Daoy (cell line): ENCODE measurements at places on chromosomes 4 and X. TPM values are rescaled to one million over a fixed set of nuclear protein-coding genes. Genes with fewer than 3 reads are reported as not detected.

The CCNG2 gene
- 3.0 and 6.7 TPM in 2 replicates for total RNA-seq

The AFAP1 gene
- 34.4 and 42.0 TPM in 2 replicates for total RNA-seq

The APBB2 gene
- total RNA-seq: 32.9 and 51.0 TPM in 2 replicates

The PNMA5 gene
- total RNA-seq: not detected in 2 replicates

The PITX2 gene
- total RNA-seq: 1.3 and 2.7 TPM in 2 replicates

The CLCN4 gene
- 4.2 and 8.8 TPM in 2 replicates for total RNA-seq

The NEK1 gene
- 3.8 and 4.7 TPM in 2 replicates for total RNA-seq

The FGB gene
- not detected in 2 replicates for total RNA-seq

The HAUS3 gene
- 13.4 and 29.3 TPM in 2 replicates for total RNA-seq

DNA sequence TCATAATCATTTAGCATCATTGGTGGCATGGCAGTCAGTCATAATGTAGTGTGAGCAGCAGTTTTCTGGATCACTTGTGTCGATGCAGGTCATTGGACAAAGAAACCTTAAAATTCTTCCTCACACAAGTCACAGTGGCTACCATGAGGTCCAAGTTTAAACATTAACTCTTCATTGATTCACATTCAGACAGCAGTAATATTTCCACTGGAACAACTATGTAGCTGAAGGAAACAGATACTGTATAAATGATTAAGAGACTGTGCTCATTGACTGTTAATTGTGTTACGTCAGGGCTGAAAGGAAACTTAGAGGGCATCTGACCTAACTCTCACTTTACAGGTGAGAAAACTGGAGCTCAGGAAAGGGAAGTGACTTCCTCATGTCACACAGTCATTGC, 261.8 kb downstream of the KLHL13 start:
- DNase-seq: no peak

DNA sequence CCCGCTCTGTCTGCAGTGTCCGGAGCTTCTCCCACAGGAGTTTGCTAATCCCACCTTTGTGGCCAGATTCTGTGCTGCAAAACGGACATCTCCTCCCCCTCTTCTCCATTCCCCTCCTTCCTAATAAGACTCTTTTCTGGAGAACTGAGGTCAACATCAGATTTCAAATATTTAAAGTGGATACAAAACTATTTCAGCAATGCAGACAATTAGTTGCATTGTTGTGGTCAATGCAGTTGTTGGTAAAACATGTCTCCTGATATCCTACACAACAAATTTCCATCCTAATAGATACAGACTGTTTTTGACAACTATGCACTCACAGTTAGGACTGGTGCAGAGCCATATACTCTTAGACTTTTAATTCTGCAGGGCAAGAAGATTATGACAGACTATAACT, 5.1 kb upstream of the MCUB start:
- no peak for DNase-seq

DNA sequence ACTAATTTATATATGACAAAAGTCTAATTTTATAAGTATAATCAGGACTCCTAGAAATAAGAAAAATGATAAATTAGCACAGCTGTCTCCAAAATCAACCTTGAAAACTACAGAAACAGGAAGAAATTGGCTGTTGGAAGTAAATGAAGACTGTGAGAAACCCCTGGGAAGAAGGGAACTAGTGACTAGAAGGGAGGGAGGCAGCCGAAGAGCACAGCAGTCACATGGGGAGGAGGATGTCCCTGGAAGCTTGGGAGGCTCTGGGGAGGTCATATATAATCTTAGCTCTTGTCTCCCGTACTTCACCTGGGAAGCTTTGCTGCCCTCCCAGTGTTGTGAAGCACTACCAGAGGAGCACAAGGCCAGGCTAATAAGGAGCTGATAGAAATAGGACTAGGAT, 8.9 kb upstream of the TMA16 start:
- no peak for DNase-seq

- DNase-seq: no peak
These were observed 207.0 kb downstream of the LDB2 start for GRCh38 chr4:16691450-16691849.

DNA sequence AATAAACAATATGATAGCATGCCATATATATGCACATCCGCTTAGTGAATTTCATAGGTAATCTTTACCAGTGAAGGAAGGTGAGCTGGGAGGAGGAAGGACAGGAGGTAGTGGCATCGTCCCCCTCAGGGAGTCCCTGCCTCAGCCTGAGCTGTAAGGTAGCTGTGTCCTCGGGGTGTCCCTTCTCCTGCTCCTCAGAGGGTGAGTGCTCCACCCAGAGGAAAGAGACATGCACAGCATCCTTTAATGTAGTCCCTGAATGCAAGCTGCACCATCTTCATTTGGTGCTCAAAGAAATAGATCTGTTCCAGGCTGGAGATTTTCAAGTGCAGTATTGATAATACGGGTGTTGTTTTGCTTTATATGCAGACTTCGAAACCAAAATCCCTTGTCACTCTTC, 330.4 kb upstream of the SFRP2 start:
- no peak for DNase-seq

DNA sequence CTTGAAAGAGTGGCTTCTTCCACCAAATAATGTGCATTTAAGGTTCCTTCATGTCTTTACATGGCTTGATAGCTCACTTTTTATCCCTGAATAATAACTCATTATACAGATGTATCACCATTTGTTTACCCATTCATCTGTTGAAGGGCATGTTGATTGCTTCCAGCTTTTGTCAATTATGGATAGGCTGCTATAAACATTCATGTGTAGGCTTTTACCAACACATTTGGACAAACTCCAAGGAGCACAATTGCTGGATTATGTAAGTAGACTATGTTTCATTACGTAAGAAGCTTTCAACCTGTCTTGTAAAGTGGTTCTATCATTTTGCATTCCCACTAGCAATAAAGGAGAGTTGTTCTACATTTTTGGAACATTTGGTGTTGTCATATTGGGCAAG, 2637.0 kb downstream of the PCDH7 start:
- no peak for DNase-seq

GRCh38 chrX:118528071-118528737, 32.6 kb downstream of the DOCK11 start:
- no peak for DNase-seq

- DNase-seq: no peak
These were observed 5.2 kb downstream of the PKD2 start for GRCh38 chr4:88012647-88013046.

DNA sequence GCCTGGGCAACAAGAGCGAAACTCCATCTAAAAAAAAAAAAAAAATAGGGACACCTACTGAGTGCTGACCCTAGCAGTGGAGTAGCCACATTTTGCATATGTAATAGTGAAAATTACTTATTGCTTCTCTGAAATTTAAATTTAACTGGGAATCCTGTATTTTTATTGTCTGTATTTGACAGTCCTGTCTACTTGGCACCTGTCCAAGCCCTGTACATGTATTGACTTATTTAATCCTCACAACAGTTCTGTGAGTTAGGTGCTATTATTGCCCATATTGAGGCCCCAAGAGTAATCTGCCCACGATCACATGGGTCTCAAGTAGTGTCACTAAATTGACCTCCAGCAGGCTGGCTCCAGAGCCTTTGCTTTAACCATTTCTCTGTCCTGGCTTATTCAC, 81.6 kb downstream of the WDR19 start:
- DNase-seq: no peak

DNA sequence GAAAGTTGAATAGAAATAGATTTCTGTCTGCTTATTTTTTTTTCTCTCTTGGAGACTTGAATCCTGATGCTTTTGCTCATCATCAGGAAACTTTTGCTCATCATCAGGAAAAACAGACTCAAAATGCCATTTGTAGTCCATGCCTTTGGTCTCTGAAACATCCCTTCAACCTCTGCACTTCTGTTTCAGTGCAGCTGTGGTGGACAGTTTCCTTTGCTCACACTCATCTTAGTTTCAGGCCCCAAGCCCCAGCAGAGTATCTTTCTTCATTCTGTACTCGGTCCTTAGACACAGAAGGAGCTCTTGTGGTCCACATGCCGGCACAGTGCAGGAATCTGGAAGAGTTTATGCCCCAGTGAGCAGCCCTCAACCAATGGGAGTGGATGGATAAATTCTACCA, 337.9 kb downstream of the PPP3CA start:
- DNase-seq: no peak

- no peak for DNase-seq
These were observed 285.0 kb downstream of the SHOX start for GRCh38 chrX:915427-916229.

- no peak for DNase-seq
These were observed 997.4 kb downstream of the RAPGEF2 start for GRCh38 chr4:160100316-160100715.

DNA sequence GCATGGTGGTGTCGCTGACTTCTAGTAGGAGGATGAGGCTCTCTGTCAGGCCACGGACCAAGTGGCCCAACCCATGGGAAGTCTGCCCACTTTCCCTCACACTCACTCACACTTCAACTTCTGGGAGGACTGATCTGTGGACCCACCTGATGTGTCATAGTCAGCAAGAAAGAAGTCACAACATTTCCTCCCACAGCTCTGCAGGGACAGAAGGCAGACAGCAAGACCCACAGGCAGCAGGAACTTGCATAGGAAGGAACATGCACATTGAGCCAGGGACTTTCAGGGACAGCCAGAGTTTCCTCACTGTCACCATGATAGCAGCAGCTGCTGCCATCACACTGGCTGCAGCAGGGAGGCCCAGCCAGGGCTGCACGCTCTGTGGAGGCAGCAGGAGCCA, 19.5 kb downstream of the XAGE5 start:
- no peak for DNase-seq

DNA sequence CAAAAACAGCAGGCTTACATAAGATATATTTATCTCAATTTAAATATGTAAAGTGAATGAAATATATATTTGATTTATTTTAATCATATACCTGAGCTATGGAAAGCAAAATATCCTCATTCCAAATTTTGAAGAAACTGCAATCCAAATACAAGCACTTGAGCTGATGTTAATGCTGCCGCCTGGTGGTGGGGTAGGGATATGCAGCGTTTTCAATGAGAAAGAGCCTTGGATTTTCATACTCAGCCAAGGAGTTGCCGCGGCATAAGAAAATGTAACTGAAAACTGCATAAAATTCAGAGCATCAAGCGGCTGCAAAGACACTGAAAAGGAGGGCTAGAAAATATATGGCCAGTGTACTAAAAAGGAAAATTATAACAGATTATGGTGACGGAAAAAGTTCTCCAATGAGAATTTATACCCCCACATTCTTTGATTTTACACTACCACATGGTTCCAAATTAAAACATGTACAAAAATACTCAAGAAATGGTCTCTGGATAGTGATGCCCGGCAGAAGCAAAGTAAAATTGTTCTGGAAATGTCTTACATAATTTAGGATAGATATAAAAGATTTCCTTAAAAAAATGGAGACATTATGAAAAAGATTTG, 660.3 kb upstream of the PITX2 start:
- peak; percentile 26 for DNase-seq

GRCh38 chr4:73576381-73576780, 43.9 kb downstream of the RASSF6 start:
- no peak for DNase-seq

GRCh38 chr4:53775381-53775780, 184.1 kb upstream of the LNX1 start:
- no peak for DNase-seq

DNA sequence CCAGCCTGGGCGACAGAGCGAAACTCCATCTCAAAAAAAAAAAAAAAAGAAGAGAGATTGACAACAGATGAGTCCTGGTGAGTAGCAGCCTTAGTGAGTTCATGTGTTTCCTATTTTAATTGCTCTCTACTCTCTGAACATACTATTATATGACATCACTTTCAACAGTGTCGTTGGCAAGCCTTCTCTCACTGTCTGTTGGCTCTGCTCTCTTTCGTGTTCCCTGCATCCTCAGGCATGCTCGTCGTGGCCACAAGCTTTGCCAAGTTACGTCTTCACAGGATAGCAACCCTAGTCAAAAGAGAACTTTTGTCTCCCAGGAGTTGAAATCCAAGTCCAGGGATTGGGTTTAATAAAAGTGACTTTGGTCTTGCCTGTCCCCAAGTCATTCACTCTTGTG, 117.1 kb upstream of the EGFL6 start:
- no peak for DNase-seq

DNA sequence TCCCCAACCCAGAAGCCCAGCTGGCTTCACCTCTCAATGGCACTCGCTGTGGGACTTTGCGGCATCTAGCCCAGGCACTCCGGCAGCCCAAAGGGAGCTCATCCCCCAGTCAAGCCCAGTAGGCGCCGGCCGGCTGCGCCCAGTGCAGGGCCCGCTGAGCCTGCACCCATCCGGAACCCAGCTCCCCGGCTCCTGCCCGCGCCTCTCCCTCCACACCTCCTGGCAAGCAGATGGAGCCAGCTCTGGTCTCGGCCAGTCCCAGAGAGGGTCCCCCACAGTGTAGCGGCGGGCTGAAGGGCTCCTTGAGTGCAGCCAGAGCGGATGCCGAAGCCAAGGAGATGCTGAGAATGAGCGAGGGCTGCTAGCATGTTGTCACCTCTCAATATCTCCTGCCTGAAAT, 116.8 kb upstream of the UGT8 start:
- DNase-seq: no peak

GRCh38 chr4:673349-674091, 556 bp downstream of the ATP5ME start:
- no peak for DNase-seq

- no peak for DNase-seq
These were observed 24.4 kb upstream of the LHFPL1 start for GRCh38 chrX:112704187-112704586.

DNA sequence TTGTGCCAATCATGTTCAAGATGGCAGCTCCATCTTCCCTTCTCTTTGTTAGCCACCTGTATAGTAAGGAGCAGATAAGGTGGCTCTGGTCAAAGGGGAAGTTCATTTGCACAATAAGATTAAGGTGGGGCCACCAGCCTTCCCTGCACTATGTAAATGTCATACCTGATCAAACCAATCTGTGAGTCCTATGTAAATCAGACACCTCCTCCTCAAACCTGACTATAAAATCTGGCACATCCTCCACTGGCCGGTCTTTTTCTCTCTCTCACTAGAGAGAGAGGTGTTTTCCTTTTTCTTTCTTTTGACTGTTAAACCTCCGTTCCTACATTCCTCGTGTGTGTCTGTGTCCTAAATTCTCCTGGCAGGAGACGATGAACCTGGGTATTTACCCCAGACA, 572.5 kb upstream of the AADAT start:
- DNase-seq: no peak

GRCh38 chrX:1676866-1677265, 62.0 kb downstream of the ASMT start:
- DNase-seq: no peak

DNA sequence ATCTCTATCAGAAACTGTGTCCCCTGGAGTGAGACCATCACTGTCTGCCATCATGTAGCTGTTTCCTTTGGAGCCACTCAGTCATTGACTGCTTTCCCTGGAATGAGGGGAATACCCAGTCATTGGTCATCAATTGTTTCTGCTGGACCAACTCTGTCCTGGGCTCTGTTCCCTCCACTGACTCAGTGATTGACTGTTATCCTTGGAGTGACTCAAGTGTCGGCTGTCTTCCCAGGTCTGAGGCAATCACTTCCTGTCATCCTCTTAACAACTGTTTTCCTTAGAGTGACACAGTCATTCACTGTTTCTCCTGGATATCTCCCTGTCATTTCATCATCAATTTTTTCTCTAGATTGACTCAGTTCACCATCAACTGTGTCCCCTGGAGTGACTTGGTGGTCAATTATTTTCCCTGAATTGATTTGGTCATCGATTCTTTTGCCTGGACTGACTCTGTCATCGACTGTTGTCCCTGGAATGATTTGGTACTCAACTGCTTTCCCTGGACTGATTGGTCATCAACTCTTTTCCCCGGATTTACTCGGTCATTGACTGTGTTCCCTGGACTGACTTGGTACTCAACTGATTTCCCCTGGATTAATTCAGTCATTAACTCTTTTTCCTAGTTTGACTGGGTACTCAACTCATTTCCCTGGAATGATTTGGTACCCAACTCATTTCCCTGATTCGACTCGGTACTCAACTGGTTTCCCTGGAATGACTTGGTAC, 327.9 kb upstream of the VCX start:
- no peak for DNase-seq
